CD8-positive, alpha-beta memory T cell (primary cell): ENCODE measurements at places on chromosomes 12 and 14. TPM values are rescaled to one million over a fixed set of nuclear protein-coding genes. Genes with fewer than 3 reads are reported as not detected.

DNA sequence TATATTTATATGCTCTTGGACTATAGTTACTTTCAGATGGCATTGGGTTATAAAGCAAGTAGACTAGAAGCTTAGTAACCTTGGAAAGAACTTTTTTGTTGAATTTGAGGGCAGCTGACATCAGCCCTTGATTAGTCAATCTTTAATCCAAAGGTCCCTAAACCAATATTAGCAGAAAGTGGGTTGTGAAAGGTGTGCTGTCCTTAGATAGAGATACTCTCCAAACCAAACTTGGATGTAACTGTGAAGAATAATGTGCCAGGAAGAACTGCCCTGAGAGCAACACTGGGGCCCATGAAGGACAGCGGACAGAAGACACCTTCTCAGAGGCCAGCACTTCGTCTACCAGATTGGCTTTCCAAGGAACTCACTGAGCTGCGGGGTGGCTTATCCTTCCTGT is 10.6 kb downstream of the CD163 start:
- DNase-seq = no peak

DNA sequence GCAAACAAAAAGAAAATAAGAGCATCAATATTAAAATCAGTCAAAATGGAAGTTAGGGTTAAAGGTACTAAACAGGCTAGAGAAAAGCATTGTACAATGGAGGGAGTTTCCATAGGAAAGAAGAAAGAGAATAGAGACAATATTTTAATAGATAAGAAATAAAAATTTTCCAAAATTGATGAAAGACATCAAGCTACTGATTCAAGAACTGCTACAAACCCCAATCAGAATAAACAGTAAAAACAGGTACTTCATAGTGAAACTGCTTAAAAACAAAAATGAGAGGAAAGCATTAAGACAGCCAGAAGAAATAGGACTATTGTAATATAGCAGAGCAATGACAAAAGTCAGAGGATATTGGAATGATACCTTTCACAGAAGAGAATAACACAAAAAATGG is 413.4 kb downstream of the NELL2 start:
- no peak for DNase-seq

GRCh38 chr12:6229224-6230218 is 29.3 kb downstream of the CD9 start:
- no peak for DNase-seq

GRCh38 chr12:126040307-126040706 is 975.1 kb downstream of the AACS start:
- DNase-seq = no peak

DNA sequence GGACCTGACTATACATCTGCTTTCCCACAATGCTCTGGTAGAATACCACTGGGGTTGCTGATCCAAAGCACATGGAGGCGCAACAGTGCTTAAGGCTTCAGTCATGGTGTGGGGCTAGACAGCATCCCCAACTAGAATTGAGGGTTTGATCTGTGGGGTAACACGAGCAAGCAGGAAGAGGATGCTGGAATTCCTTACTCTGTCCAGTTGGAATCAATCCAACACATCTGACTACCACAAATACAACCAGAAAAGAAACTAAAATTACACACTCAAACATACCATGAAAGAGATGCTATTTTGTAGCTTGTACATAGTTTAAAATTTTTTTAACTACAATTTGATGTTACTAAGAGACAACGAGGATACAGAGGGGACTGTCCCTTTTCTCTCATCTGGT is 40.4 kb upstream of the GTF2A1 start:
- no peak for DNase-seq

- DNase-seq = no peak
Observed at GRCh38 chr12:96814200-96814599, 92.9 kb upstream of the NEDD1 start.

GRCh38 chr12:70982991-70983390 is 62.5 kb upstream of the PTPRR start:
- DNase-seq = no peak

SLC38A2 gene
- 198 TPM for total RNA-seq

- no peak for DNase-seq
Observed at GRCh38 chr14:25943329-25943728, 654.5 kb downstream of the NOVA1 start.

- no peak for DNase-seq
Observed at GRCh38 chr12:104189915-104190555, 25.5 kb upstream of the TXNRD1 start.

- DNase-seq = no peak
Observed at GRCh38 chr12:27493260-27493940, 30.6 kb upstream of the PPFIBP1 start.

- no peak for DNase-seq
Observed at GRCh38 chr14:87449016-87449415, 544.0 kb downstream of the GALC start.

IGFBP6 gene
- total RNA-seq = 1.6 TPM

TAS2R8 gene
- total RNA-seq = not detected

SLC22A17 gene
- 2.8 TPM for total RNA-seq

DNA sequence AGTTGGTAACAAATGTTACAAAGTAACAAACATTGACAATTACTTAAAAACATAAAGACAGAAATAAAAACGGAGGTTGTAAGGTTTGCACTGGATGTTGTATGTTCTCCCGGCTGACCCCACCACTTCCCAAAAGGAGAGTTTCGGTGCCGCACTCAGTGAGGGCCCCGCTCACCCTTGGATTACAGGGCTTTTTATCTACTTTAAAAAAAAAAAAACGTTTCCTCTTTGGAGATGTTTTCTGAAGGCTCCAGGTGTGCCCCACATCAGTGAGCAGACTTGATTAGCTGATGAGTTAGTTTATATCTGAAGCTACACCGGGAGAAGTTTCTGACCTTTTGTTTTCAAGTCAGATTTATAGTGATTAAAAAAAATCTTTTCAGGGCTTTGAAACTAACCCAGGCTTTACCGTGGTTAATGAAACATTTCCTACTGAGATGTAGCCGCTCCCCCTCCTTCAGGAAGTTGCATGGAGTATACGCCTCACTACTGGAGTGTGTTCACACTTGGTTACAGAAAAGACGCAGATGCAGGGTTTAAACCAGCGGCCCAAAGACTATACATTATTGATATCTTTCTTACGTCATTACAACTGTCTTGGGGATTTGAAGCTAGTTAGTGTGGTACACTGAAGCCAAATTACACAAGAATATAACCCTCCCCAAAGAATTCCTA is 38.0 kb upstream of the BCL7A start:
- DNase-seq = no peak

- no peak for DNase-seq
Observed at GRCh38 chr14:39182770-39183684, 8.0 kb downstream of the PNN start.

GRCh38 chr12:88417531-88417930 is 162.7 kb downstream of the KITLG start:
- no peak for DNase-seq

FERMT2 gene
- 0.93 TPM for total RNA-seq
